Breast epithelium (tissue), 4 donors: ENCODE measurements at places on chromosomes 16 and 17. TPM values are rescaled to one million over a fixed set of nuclear protein-coding genes. Genes with fewer than 3 reads are reported as not detected.

CRHR1 gene
- total RNA-seq: 2.8 TPM

TMEM235 gene
- total RNA-seq: not detected

CD68 gene
- 220 TPM for total RNA-seq

LRRC37A gene
- total RNA-seq: 1.4 TPM

CHST5 gene
- 0.33 TPM for total RNA-seq

IL21R gene
- total RNA-seq: 0.33 TPM

STH gene
- total RNA-seq: not detected

TBC1D3C gene
- not detected for total RNA-seq

PRSS36 gene
- total RNA-seq: 8.3 TPM

PRSS21 gene
- 2.9 TPM for total RNA-seq

TNK1 gene
- 22.1 TPM for total RNA-seq

GP1BA gene
- not detected for total RNA-seq

PLEKHM1 gene
- total RNA-seq: 49.0 TPM

DNASE1L2 gene
- total RNA-seq: 0.66 TPM

DNA sequence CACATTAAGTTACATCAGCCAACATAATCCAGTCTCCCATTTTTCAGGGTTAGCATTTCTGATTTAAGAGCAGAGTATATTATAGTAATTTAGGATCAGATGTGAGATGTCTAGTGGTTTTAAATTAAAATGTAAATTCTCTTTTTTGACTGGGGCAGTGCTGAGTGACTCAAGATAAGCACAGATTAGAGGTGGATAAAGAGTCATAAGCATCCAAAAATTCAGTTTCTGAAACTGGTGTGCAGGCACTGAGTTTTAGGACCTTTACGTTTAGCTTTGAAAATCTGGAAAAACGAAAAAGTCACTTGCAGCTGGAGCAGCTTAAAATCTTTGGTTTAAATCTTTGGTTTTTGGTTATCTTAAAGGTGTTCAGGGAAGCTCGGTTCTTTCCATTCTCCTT is 190.7 kb downstream of the FTO start:
- H3K36me3 ChIP-seq: no peaks in the 10 kb centered on the region
- H3K27me3 ChIP-seq: no peaks in the 10 kb centered on the region
- no peak for DNase-seq

DNA sequence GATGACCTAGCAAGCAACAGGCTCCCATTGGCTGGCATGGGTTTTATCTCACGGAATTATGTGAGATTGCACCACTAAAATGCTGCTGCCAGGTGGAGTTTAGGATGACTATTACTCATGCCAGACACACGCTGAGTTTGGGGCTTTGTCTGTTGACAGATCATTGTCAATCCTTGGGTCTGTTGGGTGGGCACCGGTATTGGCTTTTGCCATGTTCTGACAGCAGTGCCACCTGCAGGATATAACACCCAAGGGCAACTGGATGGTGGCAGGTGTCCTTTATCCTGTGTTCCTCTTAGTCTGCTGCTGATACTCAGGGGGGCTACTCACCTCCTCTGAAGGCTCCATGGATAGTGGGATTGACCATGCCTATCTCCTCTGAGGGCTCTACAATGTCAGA is 221.6 kb upstream of the DYNLRB2 start:
- no peak overlapping the region for H3K4me3 ChIP-seq
- H3K36me3 ChIP-seq: no peaks in the 10 kb centered on the region
- no peak for DNase-seq
- no peaks in the 10 kb centered on the region for H3K4me1 ChIP-seq
- no peak overlapping the region for H3K27ac ChIP-seq
- H3K27me3 ChIP-seq: no peaks in the 10 kb centered on the region

DNA sequence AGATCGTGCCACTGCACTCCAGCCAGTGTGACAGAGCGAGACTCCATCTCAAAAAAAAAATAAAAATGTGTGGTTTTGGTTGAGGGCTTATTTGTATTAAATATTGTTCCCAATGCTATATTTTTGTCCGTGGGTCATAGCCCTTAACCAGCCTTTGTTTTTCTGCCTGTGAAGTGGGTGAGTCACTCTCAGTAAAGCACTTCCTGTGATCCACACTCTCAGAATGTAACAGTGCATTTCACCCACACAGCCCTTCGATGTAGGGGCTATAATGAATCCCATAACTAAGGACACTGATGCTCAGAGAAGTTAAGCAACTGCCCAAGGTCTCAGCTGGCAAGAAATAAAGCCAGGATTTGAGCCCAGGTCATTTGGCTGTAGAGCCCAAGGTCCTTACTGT is 34.7 kb upstream of the POLR3E start:
- H3K4me1 ChIP-seq: no peaks in the 10 kb centered on the region
- H3K4me3 ChIP-seq: no peak overlapping the region
- H3K27me3 ChIP-seq: no peaks in the 10 kb centered on the region

DNA sequence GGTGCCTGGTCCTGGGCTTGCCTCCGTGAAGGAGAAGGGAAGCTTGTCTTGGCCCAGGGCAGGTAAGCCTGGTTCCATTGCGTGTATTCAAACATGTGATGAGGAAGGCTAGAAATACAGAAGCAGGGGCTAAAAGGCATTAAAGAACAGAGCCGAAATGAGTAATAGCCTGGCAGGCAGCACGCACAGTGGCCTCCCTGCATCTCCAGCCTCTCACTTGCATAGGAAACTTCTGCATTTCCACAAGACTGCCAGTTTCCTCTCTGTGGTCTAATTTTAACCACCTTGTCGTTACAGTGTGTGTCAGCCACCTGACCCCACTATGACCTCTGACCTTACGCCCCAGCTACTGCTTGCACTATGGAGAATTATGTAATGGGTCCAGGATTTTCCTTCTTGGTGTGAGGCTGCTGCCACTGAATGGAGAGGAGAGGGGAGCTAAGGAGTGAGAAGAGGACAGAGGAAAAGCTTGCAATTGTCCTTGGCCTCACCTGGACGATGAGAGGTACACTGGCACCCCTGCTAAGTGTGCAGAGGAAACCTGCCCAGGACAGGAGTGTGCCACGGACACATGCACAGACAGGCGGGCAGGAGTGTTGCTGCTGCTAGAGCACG is 32.8 kb downstream of the HIC1 start:
- no peak for DNase-seq
- peak overlapping the region; percentile 97 for H3K27ac ChIP-seq
- H3K27me3 ChIP-seq: no peaks in the 10 kb centered on the region
- peaks cover 23% of the 10 kb centered on the region for H3K4me1 ChIP-seq
- H3K36me3 ChIP-seq: no peaks in the 10 kb centered on the region
- H3K4me3 ChIP-seq: no peak overlapping the region

GRCh38 chr16:75495076-75495674 is at the start of gene CHST6:
CHST6 (minus strand) TSS chr16:75495441; CDS start chr16:75479828, 15,613 bp downstream.
- no peaks in the 10 kb centered on the region for H3K4me1 ChIP-seq
- H3K27me3 ChIP-seq: no peaks in the 10 kb centered on the region
- no peaks in the 10 kb centered on the region for H3K36me3 ChIP-seq
- DNase-seq: no peak

DNA sequence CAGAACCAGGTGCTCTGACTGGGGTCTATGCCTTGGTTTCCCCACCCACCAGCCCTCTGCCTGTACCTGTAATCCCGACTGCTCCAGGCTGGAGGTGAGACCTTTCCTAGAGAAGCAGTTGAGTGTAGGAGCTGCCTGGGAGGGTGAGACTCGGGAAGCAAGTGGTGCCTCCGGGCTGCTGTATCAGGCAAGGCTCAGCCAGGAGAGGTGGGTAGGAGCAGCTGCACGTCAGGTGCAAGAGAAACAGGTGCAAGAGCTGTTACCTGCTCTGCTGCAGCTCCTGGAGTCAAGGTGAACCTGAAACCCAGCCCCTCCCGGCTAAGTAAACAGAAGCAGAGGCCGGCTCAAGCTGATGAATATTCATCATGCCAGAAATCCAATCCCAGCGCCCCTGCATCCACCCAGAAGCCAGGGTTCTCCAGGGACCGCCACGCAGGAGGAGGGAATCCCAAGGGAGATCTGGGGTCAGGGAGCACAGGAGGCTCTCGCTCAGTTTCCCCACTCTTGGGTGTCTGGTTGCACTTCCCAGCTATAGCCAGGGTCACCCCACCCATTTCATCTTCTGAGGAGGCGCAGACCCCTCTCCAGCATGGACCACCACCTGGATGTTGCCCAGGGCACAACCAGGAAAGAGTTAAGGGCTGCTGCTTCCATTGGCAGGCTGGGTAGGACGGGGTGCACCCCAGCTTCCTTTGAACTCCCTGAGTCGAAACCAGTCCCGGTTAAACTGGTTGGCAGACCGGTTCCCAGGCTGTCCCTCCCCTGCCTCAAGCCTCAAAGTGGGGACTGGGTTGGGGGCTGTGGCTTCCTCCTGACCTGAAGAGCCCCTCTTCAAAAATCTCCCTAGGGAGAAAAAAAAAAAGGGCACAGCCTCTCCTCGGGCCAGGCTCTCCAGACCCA is at the start of gene PRR15L:
TSS of gene PRR15L (minus strand) at position 293 of the 900 bp plus-strand sequence. CDS start 4,649 bp downstream, outside the sequence.
- peaks cover 17% of the 10 kb centered on the region for H3K4me1 ChIP-seq
- peak; percentile 71 for DNase-seq
- no peaks in the 10 kb centered on the region for H3K36me3 ChIP-seq
- no peaks in the 10 kb centered on the region for H3K27me3 ChIP-seq
- peak within 1 kb of the TSS; percentile 95 for H3K27ac ChIP-seq
- H3K4me3 ChIP-seq: peak within 1 kb of the TSS; percentile 60

GRCh38 chr17:42922294-42922693 is 21.7 kb downstream of the G6PC1 start:
- DNase-seq: no peak
- no peak overlapping the region for H3K27ac ChIP-seq

- H3K4me3 ChIP-seq: peak overlapping the region; percentile 89
- no peak for DNase-seq
- no peaks in the 10 kb centered on the region for H3K27me3 ChIP-seq
- H3K27ac ChIP-seq: peak overlapping the region; percentile 95
Measured at GRCh38 chr17:75517297-75517865, 1.1 kb downstream of the TSEN54 start.

GRCh38 chr16:14284930-14285512 is 213.9 kb downstream of the MRTFB start:
- no peaks in the 10 kb centered on the region for H3K27me3 ChIP-seq
- H3K36me3 ChIP-seq: no peaks in the 10 kb centered on the region
- peak overlapping the region; percentile 76 for H3K4me3 ChIP-seq
- no peak for DNase-seq
- peak overlapping the region; percentile 89 for H3K27ac ChIP-seq

GRCh38 chr17:79294459-79295071 is 219.9 kb downstream of the ENGASE start:
- no peaks in the 10 kb centered on the region for H3K4me1 ChIP-seq
- H3K27ac ChIP-seq: no peak overlapping the region
- H3K27me3 ChIP-seq: peaks cover 79% of the 10 kb centered on the region
- H3K36me3 ChIP-seq: no peaks in the 10 kb centered on the region

DNA sequence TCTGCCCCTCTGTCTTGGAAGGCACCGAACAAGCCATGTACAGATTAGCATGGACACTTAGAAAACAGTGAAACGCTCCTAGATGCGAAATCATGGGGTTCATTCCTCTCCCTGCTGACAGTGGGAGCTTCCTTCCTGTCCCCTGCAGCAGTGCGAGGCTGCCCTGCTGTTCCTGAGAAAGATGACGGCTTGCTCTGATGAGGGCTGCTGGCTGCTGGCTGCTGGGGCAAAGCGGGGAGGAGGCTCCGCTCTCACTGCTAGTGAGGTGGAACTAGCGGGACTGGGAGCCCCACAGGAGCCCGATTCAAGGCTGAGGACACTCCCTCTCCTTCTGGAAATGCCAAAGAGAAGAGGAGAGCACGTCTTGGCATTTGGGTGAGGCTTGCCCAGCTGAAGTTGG is 25.9 kb upstream of the CACNG4 start:
- no peak overlapping the region for H3K27ac ChIP-seq
- no peak for DNase-seq
- H3K4me3 ChIP-seq: no peak overlapping the region
- no peaks in the 10 kb centered on the region for H3K36me3 ChIP-seq

GRCh38 chr16:30533748-30534367 is 800 bp downstream of the ZNF747 start:
- peak overlapping the region; percentile 87 for H3K4me3 ChIP-seq
- H3K4me1 ChIP-seq: no peaks in the 10 kb centered on the region
- peaks cover 5% of the 10 kb centered on the region for H3K36me3 ChIP-seq

GRCh38 chr17:77229786-77230435 is 89.1 kb downstream of the SEC14L1 start:
- H3K36me3 ChIP-seq: no peaks in the 10 kb centered on the region
- H3K27me3 ChIP-seq: no peaks in the 10 kb centered on the region
- no peak overlapping the region for H3K27ac ChIP-seq
- H3K4me3 ChIP-seq: no peak overlapping the region

GRCh38 chr17:44146375-44147346 is 4.9 kb downstream of the HROB start:
- no peak overlapping the region for H3K4me3 ChIP-seq
- no peaks in the 10 kb centered on the region for H3K36me3 ChIP-seq
- H3K27ac ChIP-seq: no peak overlapping the region
- H3K4me1 ChIP-seq: no peaks in the 10 kb centered on the region
- DNase-seq: no peak

DNA sequence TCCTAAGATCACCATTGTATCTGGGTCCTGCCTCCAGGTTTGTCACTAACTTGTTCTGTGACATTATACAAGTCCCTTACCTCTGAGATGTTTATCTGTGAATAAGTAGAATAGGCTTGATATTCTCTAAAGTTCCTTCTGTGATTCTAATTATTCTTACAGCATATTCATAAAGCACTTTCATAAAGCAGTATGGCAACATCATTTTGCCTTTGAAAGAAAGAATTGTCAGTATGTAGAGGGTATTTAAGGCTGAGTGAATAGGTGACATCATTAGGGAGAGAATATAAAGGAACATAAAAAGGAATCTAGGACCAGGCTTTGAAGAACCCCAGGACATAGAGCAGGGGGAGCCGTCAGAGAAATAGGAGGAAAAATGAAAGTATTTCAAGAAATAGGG is 15.6 kb downstream of the VMP1 start:
- no peaks in the 10 kb centered on the region for H3K27me3 ChIP-seq
- H3K36me3 ChIP-seq: no peaks in the 10 kb centered on the region
- no peak for DNase-seq
- H3K27ac ChIP-seq: peak overlapping the region; percentile 25
- H3K4me3 ChIP-seq: no peak overlapping the region
